WTC11 (cell line): ENCODE measurements at places on chromosomes 2 and 18.

GRCh38 chr2:15363142-15363541, 198.0 kb downstream of the NBAS start:
- no peak for DNase-seq

GRCh38 chr2:216596236-216596979, 36.8 kb upstream of the IGFBP2 start:
- no peak for DNase-seq

DNA sequence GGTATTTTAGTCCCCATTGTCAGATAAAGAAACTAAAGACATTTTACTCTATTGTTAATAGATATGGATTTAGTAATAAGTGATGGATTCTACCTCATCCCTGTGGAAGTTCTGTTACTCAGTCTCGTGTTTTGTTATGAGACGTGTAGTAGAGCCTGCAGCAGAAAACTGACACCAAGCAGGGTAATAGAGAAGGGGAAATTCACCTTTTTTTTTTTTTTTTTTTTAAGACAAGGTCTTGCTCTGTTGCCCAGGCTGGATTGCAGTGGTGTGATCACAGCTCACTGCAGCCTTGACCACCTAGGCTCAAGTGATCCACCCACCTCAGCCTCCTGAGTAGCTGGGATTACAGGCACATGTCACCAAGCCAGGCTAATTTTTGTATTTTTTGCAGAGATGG, 164.5 kb downstream of the CERS6 start:
- DNase-seq = no peak

- no peak for DNase-seq
Measured at GRCh38 chr2:172446474-172447063, 19.2 kb downstream of the ITGA6 start.

DNA sequence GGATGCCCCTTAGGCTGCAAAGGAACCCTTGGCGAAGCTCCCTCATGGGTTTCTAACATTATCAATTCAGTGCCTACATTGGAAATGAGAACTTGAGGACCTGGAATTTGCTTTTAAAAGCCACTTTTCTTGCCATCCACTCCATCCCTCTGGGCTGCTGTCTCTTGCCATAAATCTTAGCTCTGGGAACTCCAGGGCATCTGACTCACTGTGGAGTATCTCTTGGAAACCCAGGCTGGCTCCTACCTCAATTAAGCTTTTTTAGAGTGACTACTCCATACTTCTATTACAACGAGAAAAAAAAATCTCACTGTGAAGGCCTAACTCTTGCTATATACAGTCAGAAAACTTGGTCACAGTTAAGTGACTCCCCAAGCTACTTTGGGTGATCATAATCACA, 227.2 kb upstream of the SETBP1 start:
- DNase-seq = no peak

- no peak for DNase-seq
Measured at GRCh38 chr2:135960656-135961551, 24.5 kb downstream of the DARS1 start.

- DNase-seq = no peak
Measured at GRCh38 chr18:3455090-3455635, 5.2 kb downstream of the TGIF1 start.

GRCh38 chr2:175855794-175856453, 146.1 kb downstream of the LNPK start:
- no peak for DNase-seq

GRCh38 chr2:144550911-144551310, 31.0 kb upstream of the ZEB2 start:
- no peak for DNase-seq

DNA sequence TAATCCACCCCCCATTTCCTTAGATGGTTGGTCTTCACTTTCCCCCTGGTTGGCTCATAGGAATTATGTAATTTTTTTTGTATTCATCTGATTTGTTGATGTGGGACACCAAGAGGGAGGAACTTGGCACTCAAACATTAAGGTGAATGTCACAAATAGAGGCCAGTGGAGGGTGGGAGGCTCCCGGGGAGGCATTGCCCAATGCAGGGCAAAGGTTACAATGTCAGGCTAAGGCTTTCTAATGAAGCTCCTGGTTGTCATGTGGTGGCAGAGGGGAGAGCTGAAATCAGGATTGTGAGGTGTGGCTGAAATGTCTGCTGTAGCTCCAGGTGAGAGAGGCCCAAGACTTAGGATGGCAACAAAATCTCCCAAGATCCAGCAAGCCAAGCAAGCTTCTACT, 42.7 kb downstream of the MPHOSPH10 start:
- DNase-seq = no peak

- no peak for DNase-seq
Measured at GRCh38 chr2:74201196-74201595, 2.8 kb downstream of the MTHFD2 start.

DNA sequence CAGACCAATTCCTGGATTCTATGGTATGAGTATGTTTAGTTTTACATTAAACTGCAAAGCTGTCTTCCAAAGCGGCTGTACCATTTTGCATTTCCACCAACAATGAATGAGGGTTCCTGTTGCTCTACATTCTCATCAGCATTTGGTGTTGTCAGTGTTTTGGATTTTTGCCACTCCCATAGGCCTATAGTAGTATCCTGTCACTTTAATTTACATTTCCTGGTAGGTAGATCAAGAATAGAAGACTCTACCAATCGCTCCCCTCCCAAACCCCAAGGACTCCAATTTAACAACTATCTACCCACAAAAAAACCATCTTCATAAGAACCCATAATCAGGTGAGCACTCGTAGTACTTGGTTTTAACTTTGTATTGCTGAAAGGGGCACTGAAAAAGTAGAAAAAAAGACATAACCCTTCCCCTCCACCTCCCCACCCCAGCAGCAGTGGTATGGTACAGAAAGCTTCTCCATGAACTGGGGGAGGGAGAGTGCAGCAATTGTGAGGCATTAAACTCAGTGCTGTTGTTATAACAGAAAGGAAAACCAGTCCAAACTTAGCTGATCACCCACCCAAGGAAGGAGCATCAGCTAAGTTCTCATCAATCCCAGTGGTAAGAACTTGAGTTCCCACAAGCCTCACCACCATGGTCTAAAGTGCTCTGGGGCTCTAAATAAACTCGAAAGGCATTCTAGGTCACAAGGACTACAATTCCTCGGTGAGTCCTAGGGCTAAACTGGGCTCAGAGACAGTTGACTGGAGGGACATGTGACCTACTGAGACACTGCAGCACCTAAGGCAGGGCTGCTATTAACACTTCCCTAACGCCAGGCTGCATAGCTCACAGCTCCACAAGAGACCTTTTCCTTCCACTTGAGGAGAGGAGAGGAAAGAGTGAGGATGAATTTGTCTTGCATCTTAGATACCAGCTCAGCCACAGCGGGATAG, 35.5 kb upstream of the CYTIP start:
- DNase-seq = no peak

- DNase-seq = no peak
Measured at GRCh38 chr2:118738524-118739308, 108.7 kb downstream of the EN1 start.

- DNase-seq = no peak
Measured at GRCh38 chr2:155368934-155369333, 670.4 kb downstream of the KCNJ3 start.
